Left lung (tissue), 14 donors: ENCODE measurements at places on chromosomes 7 and 10. TPM values are rescaled to one million over a fixed set of nuclear protein-coding genes. Genes with fewer than 3 reads are reported as not detected.

Gene CYP26C1
- 0.42 TPM for total RNA-seq

Gene CHN2
- 5.5 TPM for total RNA-seq

Gene TRPV6
- total RNA-seq = 5.0 TPM

- DNase-seq = peak; percentile 83
- H3K27ac ChIP-seq = peak overlapping the region; percentile 71
- H3K4me3 ChIP-seq = peak overlapping the region; percentile 19
- H3K4me1 ChIP-seq = no peaks in the 10 kb centered on the region
- no peaks in the 10 kb centered on the region for H3K36me3 ChIP-seq
These were observed 66.4 kb upstream of the STRIP2 start for GRCh38 chr7:129367700-129368388.

Gene HABP2
- total RNA-seq = 0.24 TPM

Gene AS3MT
- total RNA-seq = 1.5 TPM

Gene OPN1SW
- total RNA-seq = not detected

- peaks cover 100% of the 10 kb centered on the region for H3K27me3 ChIP-seq
- no peak for DNase-seq
- H3K27ac ChIP-seq = no peak overlapping the region
- H3K36me3 ChIP-seq = no peaks in the 10 kb centered on the region
- H3K4me1 ChIP-seq = no peaks in the 10 kb centered on the region
- H3K4me3 ChIP-seq = no peak overlapping the region
These were observed 6.3 kb upstream of the TBX20 start for GRCh38 chr7:35260246-35260645.

Gene SSC4D
- total RNA-seq = 0.76 TPM

DNA sequence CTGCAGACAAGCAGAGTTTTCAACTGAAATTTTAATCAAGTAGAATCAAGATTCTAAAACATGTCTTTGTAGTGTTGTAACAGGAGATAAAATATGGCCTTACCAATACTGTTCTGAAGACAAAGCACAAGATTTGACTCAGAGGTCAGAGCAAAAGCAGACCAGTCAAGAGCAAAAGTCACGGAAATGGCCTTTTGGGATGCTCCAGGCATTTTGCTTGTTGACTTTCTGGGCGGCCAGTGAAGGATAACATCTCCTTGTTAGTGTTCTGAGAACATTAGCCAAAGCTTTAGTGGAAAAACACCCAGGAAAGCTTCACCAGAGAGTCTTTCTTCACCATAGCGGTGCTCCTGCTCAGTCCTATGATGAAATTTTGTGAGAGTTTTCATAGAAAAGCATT is 590.6 kb downstream of the ARL4A start:
- H3K27me3 ChIP-seq = no peaks in the 10 kb centered on the region
- no peak for DNase-seq
- no peak overlapping the region for H3K4me3 ChIP-seq
- no peak overlapping the region for H3K27ac ChIP-seq

DNA sequence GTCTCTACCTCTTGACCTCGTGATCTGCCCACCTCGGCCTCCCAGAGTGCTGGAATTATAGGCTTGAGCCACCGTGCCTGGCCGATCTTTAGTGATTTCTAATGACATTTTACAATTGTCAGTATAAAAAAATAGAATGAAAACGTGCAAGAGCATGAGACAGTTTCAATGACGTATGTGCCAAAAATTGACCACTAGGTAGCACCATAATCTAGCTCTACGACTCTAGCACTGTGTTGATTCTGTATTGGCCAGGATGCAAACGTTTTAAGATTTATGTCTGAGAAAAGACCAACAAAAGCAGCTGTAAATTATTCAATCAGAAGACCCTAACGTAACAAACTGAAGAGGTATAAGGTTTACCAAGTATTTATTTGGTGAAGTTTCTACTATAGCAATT is 25.4 kb upstream of the EXOC6 start:
- H3K4me1 ChIP-seq = peaks cover 9% of the 10 kb centered on the region
- no peaks in the 10 kb centered on the region for H3K36me3 ChIP-seq
- H3K4me3 ChIP-seq = no peak overlapping the region
- H3K27ac ChIP-seq = no peak overlapping the region
- H3K27me3 ChIP-seq = no peaks in the 10 kb centered on the region

GRCh38 chr7:149196151-149196704 is 882 bp downstream of the ZNF282 start:
- H3K4me3 ChIP-seq = peak overlapping the region; percentile 76
- DNase-seq = no peak
- H3K4me1 ChIP-seq = peaks cover 10% of the 10 kb centered on the region
- peak overlapping the region; percentile 92 for H3K27ac ChIP-seq
- H3K36me3 ChIP-seq = no peaks in the 10 kb centered on the region

DNA sequence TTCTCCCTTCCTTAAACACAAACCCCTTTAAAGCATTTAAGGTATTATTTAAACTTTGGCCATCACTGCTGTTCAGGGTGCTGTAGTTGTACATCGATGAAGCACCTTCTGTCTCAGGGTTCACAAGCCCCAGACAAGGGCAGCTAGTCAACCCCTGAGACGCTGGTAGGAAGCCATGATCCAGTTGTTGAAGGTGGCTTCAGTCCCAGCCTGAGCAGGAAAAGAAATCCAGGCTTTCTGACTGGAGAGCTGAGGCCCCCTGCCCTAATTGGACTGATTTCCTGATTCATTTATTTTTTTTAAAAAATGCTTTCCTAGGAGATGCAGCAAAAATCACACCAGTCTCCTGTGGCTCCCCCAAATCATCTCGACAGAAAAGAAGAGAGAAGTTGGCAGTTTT is 15.8 kb downstream of the CPA1 start:
- DNase-seq = no peak
- no peaks in the 10 kb centered on the region for H3K27me3 ChIP-seq
- H3K27ac ChIP-seq = no peak overlapping the region
- H3K36me3 ChIP-seq = no peaks in the 10 kb centered on the region
- no peak overlapping the region for H3K4me3 ChIP-seq

DNA sequence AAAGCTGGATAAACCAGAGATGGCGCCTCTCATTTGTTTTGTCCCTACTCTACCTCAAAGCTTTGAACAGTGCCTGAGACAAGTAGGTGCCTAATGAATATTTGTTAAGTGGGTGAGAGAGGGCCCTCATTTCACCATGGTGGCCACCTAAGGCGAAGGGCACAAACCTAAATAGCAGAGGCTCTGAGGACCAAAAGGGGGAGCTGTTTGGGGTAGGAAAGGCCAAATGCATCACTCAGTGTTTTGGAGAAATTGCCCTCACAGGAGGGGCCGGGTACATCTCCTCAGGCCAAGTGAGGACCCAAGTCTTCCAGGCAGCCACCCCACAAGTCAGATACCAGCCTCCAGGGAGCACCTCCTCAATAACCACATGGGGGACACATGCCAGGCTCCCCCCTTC is 14.0 kb downstream of the IMPDH1 start:
- no peak overlapping the region for H3K4me3 ChIP-seq
- no peaks in the 10 kb centered on the region for H3K4me1 ChIP-seq
- no peaks in the 10 kb centered on the region for H3K27me3 ChIP-seq
- H3K36me3 ChIP-seq = no peaks in the 10 kb centered on the region

Gene POLR2J2
- 15.0 TPM for total RNA-seq

GRCh38 chr7:26551740-26552139 is 260.1 kb downstream of the SNX10 start:
- DNase-seq = no peak
- no peaks in the 10 kb centered on the region for H3K36me3 ChIP-seq
- no peak overlapping the region for H3K4me3 ChIP-seq
- H3K27me3 ChIP-seq = no peaks in the 10 kb centered on the region
- no peak overlapping the region for H3K27ac ChIP-seq

DNA sequence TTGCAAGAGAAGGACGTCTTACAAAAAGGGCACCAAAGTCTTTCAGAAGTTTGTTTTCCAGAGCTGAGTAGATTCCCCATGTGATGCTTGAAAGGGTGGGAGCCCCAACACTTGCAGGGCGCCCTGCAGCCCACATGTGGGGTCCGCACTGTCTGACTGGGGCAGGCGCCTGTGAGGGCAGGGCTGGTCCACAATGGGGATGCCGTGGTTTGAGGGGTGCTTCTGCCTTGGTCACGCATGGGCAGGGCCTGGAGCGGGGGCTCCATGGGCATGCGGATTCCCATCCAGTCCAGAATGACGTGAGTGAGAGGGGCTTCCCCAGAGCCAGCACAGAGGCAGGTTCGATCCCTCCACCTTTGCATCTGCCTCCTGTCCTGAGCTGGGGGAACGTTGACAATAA is 101.5 kb upstream of the SHH start:
- no peaks in the 10 kb centered on the region for H3K36me3 ChIP-seq
- H3K27ac ChIP-seq = no peak overlapping the region
- no peak for DNase-seq
- no peaks in the 10 kb centered on the region for H3K4me1 ChIP-seq
- no peak overlapping the region for H3K4me3 ChIP-seq
- no peaks in the 10 kb centered on the region for H3K27me3 ChIP-seq

GRCh38 chr10:21263263-21263803 is 262.1 kb downstream of the SKIDA1 start:
- peak; percentile 74 for DNase-seq
- no peaks in the 10 kb centered on the region for H3K36me3 ChIP-seq
- no peaks in the 10 kb centered on the region for H3K4me1 ChIP-seq
- H3K27ac ChIP-seq = no peak overlapping the region
